WTC11 (cell line): ENCODE measurements at places on chromosomes 2 and 18.

GRCh38 chr2:152846697-152847470 is 128.5 kb downstream of the ARL6IP6 start:
- no peak for DNase-seq

DNA sequence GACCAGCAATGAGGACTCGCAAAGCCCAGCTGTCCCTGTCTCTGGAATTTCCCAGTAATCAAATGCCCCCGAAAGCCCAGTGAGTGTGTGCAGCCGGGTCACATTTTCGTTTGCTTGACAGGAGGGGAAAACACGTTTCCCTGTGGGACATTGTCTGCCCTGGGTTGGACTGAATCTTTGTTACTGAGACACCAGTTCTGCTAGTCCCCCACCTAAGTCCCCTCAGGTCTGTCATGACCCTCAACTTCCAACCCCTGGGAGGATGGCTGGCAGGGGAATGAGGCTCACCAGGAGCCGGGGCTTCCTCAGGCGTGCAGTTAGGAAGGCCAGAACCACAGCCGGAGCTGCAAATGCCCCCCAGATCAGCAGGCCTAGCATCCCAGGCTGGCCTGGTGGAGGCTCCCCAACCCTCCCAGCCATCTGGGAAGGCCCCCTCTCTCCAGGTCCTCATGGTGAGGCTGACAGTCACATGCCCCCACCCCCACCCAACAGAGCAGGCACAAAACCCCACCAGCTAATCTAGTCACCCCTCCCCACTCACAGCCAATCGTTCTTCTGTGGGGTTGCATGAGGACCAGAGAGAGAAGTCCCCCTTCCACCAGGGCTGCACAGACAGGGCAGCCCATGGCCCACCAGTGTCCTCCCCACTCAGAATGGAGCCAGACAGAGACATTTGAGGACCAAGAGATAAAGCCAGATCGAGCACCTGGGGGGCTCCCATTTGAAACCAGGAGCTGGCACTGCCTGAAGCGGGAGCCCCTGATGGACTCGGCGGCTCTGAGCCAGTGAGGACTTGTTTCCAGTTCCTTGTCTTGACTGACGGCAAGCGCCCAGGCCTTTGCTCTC is 33.6 kb downstream of the CYP26B1 start:
- DNase-seq = no peak

GRCh38 chr2:141508806-141509595 is 621.8 kb downstream of the LRP1B start:
- DNase-seq = no peak

DNA sequence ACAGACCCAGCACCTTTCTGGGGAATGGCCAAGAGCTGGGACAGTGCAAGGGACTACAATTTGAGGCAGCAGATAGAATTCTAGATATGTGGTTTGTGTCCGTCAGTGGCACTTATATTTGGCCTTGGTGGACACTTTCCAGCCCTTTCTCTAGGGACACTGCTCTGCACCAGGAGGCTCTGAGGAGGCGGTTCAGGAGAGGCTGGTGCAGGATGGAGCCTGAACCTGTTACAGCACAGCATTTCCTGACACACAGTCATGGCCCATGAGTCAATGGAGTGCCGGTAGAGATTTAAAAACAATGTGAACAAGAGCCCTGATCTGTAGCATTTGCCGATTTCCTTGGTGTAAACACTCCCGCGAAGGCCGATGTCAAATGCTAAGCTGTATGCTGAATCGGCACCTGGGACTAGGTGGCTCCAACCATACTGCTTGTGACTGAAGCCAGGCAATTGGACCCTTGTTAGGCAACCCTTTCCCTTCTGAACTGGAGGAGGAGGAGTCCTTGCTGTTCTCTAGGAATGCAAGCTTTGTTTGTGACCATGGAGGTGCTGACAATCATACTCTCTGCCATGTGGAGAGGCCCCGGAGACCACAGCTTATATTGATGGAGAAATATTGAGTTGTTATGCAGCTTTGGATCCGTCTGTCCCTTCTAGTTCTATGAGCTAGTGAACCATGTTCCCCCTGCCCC is 11.9 kb downstream of the FABP1 start:
- no peak for DNase-seq

- no peak for DNase-seq
These were observed 292.0 kb upstream of the CDH2 start for GRCh38 chr18:28468901-28469300.

GRCh38 chr2:197893403-197894177 is 89.2 kb downstream of the PLCL1 start:
- no peak for DNase-seq

GRCh38 chr2:163573652-163574051 is 162.2 kb downstream of the FIGN start:
- DNase-seq = no peak
